ENCODE measurements at places on chromosomes 7 and 10. TPM values are rescaled to one million over a fixed set of nuclear protein-coding genes. Genes with fewer than 3 reads are reported as not detected.

Gene TAS2R40
- not detected for total RNA-seq

Gene ACTR3C
- 3.0 TPM for total RNA-seq

Gene ACTL6B
- total RNA-seq = not detected

Gene LRRC4
- 2.7 TPM for total RNA-seq

Gene SPDYE2B
- total RNA-seq = not detected

Gene FAM25A
- total RNA-seq = not detected

Gene HK1
- 166 TPM for total RNA-seq

Gene SUGCT
- total RNA-seq = 6.2 TPM

Gene TFEC
- 5.1 TPM for total RNA-seq

Gene TYW1B
- 4.6 TPM for total RNA-seq

Gene DLD
- 49.4 TPM for total RNA-seq

Gene AP1S1
- 20.9 TPM for total RNA-seq

Gene RPP38
- total RNA-seq = 8.4 TPM

Gene MICALL2
- total RNA-seq = 16.3 TPM

Gene MPP7
- 3.8 TPM for total RNA-seq

Gene CRCP
- total RNA-seq = 52.6 TPM

Gene PHYHIPL
- total RNA-seq = 2.5 TPM

GRCh38 chr7:111043561-111043960 is 47.4 kb upstream of the LRRN3 start:
- no peak for DNase-seq

- DNase-seq = no peak
Observed at GRCh38 chr10:124242365-124242764, 149.0 kb upstream of the CHST15 start.

DNA sequence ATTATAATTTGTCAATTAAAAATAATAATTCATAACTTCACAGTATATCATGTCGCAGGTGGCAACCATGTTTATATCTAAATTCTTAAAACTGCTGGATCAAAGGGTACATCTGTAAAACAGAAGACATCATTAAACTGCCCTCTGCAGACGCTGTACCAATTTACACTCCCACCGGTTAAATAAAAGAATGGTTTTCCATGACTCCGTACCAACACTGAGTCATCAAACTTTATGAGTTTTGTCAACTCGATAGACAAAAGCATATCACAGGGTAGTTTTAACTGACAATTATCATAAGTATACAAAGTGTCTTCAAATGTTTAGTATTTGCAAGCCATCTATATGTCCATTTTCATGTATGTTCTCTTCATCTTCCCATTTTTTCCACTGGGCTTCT is 5.7 kb upstream of the GSTK1 start:
- no peak for DNase-seq

DNA sequence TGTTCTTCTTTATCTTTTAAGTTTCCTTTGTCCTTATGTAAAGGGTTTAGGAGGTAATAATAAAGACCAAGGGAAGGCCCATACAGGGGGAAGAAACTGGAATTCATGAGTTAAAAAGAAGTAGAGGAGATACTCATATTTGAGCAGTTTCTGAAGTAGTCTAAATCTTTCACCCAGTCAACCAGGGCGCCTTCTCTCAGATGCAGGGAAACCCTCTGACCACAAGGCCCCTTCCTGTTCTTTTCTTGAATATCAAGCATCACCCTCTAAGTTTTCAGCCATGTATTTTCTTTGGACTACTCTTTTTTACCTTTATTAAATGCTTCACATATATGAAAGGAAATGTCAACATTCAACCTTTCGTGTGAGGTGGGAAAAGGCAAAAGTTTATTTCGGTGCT is 630.8 kb downstream of the SUGCT start:
- no peak for DNase-seq

DNA sequence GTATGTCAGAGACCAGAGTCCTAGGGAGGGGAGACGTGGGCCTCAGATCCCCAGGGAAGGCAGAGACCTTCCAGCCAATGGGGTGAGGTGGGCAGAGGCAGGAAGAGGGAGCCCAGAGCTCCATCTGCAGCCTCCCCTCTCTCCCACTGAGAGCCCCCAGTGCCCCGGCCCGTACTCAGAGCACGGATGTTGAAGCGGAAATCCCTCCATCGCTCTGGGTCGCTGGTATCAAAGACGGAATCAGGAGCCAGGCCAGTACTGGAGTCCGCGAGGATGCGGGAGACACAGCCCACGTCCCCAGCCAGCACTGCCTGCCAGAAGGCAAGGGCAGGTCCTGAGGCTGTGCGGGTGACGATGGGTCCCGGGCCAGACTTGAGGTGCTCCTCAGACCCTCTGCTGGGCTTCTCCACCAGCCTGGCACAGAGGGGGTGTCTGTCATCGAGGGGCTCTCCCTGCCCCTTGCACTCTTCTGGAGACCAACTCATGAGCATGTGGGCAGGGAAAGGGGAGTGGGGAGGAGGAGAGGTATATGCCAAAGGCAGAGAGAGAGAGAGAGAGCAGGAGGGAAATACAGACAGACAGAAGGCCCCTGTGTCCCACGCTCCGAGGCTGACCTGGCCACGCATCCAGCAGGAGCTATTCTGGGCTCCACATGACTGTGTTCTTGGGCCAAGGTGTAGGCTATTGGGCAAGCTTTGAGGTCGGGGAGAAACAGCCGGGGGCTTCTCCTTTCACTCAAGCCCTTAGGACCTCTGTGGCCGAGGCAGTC is at the start of gene ASB10:
Gene ASB10 (minus strand): TSS at position 611 of the 769 bp plus-strand sequence. CDS start 120 bp downstream, at position 491.
- no peak for DNase-seq

DNA sequence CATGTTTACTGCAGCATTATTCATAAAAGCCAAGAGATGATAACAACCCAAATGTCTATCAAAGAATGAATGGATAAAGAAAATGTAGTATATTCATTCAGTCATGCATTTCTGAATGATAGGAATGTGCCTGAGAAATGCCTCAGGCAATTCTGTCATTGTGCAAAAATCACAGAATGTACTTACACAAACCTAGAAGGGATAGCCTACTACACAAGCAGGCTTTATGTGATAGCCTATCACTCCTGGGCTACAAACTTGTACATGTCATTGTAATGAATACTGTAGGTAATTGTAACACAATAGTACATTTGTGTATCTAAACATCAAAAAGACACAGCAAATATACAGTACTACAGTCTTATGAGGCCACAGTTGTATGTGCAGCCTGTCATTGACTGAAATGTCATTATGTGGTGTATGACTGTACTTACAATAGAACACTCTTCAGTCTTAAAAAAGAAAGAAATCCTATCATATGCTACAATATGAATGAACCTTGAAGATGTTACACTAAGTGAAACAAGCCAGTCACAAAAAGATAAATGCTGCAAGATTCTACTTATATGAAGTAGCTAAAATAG is 141.8 kb upstream of the GPR22 start:
- DNase-seq = no peak

DNA sequence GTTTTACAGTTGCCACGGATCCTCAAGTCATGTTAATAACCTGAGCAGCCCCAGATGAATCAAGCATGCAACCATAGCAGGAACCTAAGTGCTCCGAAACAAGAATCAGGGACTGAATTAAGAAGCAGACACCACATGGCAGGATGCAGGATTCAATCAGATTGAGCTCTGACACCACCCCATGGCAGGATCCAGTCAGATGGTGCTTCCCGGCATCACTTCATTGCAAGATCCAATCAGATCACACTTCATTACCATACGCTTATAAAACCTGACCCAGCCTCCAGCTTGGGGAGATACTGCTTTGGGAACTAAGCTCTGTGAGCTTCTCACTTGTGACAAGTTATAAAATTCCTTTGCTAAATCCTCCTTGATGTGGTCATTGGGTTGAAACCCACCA is 55.3 kb downstream of the ABCB4 start:
- no peak for DNase-seq

DNA sequence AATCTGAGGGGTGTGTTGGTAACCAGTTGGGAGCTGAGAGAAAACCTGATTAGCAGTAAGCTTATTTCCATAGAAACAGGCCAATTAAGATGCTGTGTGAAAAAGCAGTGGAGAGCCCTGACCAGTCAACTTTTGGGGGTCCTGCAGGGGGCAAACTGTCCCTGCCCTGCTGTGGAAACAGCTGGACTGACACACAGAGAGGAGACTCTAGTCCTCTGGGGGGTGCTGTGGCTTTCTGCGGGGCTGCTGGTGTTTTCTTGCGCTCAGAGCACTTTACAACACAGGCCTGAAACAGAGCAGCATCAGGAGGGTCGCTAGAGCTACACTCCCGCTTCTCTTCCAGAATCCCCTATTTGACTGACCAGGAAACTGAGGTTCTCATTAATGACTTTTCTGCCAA is 546.9 kb upstream of the GALNT17 start:
- DNase-seq = no peak

GRCh38 chr10:79355420-79356017 is 8.2 kb downstream of the PPIF start:
- no peak for DNase-seq

DNA sequence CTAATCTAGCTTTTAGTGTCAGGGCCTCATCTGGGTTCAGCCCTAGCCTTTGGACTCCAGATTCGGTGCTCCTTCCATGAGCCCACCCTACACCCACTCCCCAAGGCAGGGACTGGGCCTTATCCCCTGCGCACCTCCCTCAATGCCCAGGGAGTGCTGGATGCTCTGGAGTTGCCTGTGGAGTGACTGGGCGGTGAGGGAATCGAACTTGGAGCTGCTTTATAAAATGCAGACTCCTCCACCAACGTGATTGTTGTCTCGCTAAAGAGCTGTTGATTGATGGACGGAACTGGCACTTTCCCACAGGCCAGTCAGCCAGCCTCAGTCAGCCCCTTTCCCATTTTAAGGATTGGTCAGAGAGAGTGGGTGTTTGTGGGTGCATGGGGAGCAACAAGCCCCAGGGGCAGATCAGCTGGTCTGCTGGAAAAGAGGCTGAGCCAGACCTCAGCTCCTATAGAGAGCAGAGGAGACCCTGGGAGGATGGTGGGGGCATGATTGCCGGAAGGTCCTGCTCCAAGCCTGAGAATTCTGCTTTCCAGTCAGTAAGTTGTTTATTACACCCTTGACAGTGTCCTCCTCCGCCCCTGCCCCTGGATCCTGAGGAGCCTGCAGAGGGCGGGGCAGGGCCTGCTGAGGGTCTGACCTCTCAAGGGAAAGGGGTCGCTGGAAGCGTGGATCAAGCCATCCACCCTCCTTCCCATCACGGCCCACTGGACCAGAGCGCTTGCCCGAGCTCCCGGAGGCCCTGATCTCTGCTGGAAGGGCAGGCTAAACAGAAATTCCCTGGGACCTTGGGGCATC is 16.7 kb downstream of the UNC5B start:
- DNase-seq = no peak

DNA sequence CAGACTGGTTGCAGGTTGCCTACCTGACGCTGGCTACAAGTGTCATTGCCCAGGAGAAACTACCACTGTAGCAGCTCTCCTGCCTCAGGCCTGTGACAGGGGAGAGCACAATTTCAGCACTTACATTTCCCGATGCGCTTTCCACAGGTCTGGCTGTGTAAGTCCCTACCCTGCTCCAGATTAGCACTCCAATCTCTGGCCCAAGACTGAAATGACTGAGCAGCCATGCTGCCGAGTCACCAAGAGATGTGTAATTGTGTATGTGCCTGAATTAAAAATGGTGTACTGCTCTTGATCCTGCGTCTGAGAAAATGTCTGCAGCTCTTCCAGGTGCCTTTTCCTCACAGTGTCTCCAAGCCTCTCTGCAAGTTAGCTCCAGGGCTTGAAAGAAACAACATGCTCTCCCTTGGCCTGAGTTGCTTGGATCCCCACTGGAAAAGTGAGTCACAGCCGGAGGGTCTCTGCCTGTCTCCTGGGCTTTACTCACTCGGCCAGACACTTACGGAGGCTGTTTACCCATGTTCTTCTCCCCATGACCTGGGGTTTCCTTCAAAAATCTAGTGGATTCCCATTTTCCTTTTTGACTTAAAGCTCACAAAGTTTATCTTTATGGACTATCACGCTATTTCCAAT is 1001.7 kb upstream of the KCND2 start:
- DNase-seq = no peak

GRCh38 chr7:105270117-105270516 is 118.6 kb downstream of the SRPK2 start:
- no peak for DNase-seq

DNA sequence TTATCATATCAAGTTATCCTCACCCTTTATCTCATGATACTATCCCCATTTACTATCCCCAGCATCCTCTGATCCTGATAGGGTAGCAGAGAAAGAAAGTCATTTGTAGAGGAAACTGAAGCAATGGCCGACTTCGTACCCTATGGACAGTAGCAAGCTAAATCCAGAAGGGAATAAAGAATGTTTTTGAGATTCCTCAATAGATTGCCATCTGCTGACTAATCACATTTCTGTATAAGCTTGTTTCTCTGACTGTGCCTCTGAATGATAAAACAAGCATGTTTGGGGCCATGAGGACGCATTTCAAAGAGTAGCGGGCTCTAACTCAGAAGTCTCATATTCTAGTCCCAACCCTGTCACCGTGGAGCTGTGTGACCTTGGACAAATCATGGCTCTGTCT is 13.2 kb upstream of the FAM107B start:
- DNase-seq = no peak

GRCh38 chr7:69871213-69871885 is 273.1 kb downstream of the AUTS2 start:
- DNase-seq = no peak

GRCh38 chr7:137943132-137943551 is 58.7 kb downstream of the CREB3L2 start:
- DNase-seq = no peak

DNA sequence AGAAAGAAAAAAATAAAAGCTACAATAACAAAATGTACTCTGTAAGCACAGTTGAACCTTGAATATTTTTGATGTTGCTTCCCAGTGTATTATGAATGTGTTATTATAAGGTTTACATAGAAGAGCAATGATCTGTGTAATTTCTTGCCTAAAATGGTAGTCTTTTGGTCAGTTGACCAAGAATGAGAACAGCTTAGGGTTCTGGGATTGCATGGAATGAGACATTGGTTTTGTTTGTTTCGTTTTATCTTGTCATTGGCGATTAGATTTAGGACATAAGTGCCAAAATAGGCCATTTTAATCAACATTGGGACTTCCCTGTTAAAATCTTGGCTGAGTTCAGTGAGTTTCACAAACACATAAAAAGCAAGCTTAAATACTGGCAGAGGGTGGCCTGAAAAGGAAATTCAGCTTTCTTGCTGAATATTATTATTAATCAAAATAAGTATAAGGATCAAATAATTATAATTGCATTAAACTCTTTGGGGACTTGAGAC is 49.1 kb upstream of the GLCCI1 start:
- DNase-seq = no peak

GRCh38 chr10:31656851-31657433 is 271.7 kb downstream of the ARHGAP12 start:
- no peak for DNase-seq
